ENCODE measurements at places on chromosomes 7 and 10.

- no peak for DNase-seq
Observed at GRCh38 chr7:30984359-30985107, 20.8 kb downstream of the GHRHR start.

GRCh38 chr10:58137813-58138212 is 129.9 kb downstream of the IPMK start:
- DNase-seq, result no peak

DNA sequence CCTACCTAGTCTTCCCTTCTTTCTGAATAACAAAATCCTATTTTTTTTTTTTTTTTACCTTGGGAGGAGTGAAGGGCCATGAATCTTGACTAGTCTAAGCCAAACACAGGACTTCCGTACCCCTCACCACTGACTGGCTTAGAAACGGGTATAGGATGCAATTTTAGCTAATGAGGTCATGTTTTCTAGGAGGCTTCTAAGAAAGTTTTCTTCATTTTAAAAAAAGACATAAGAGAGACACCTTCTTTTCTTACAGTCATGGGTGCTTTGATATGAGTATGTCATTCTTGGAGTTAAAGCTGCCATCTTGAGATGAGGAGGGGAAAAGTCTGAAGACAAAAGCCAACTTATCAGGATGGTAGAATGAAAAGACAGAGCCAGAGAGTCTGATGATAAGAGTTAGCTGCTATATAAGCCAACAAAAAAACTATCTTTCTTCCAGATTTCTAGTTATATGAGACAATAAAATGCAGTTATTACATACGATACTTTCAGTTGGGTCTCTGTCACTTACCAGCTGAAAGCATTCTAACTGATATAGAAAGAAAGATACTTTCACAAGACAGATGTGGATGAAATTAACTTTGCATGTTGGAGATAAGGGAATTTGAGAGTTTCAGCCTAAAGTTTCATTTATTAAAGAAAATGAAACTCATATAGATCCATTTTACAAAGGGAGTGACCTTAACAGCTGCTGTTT is 34.0 kb downstream of the ZNF438 start:
- no peak for DNase-seq

DNA sequence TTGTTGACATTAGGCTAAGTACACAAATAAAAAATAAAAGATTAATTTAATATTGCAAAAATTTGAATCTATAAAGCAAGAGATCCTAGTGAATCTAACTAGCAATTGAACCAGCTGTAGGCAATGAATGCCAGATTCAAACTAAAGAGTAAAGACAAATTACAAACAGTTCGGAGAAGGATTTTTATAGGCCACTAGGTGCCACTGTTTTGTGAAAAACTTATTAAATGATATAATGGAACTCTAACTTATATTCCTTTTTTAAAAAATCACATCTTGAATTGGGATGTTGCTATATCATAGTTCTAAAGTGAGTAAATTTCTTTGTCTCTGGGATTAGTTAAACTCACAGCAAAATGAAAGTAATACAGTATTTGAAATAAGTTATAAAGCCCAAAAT is 39.1 kb upstream of the GNAI1 start:
- no peak for DNase-seq

GRCh38 chr7:101370836-101371235 is 8.2 kb downstream of the COL26A1 start:
- DNase-seq, result no peak

GRCh38 chr7:26305869-26306665 is 14.4 kb downstream of the SNX10 start:
- no peak for DNase-seq

DNA sequence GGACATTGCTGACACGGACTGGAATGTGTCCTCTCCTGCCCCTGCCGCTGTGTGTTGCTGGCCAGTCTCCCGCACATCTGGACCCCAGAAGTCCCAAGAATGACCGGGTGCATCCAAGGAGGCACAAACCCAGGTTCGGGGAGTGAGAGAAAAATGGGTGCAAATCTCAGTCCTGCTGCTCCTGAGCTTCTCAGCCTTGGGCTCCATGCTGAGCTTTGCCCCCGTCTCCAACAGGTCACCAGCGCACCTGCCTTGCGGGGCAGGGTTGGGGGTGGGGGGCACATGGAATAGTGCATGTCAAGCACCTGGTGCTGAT is 6.0 kb upstream of the NANOS1 start:
- DNase-seq, result no peak

GRCh38 chr10:7410862-7411670 is at the start of gene SFMBT2:
Gene SFMBT2, minus strand, starts transcription at chr10:7411034. Its CDS starts 29,136 bp downstream, at chr10:7381898.
- DNase-seq, result no peak

GRCh38 chr7:141563956-141564623 is 12.9 kb downstream of the AGK start:
- DNase-seq, result peak; percentile 5
